ENCODE measurements at places on chromosomes 2 and 18. TPM values are rescaled to one million over a fixed set of nuclear protein-coding genes. Genes with fewer than 3 reads are reported as not detected.

C2orf81 gene
- 3.7 TPM for total RNA-seq

DSG2 gene
- 11.0 TPM for total RNA-seq

UGT1A3 gene
- not detected for total RNA-seq

PKDCC gene
- total RNA-seq: 52.9 TPM

SOWAHC gene
- total RNA-seq: 5.0 TPM

CRYBA2 gene
- total RNA-seq: not detected

PROM2 gene
- total RNA-seq: 0.17 TPM

RAB6C gene
- total RNA-seq: not detected

GLB1L gene
- total RNA-seq: 12.9 TPM

FBXO48 gene
- total RNA-seq: 0.30 TPM

NMUR1 gene
- total RNA-seq: not detected

OTOF gene
- not detected for total RNA-seq

SERPINE2 gene
- total RNA-seq: 14.0 TPM

FAP gene
- 40.7 TPM for total RNA-seq

TDRD15 gene
- total RNA-seq: not detected

PAX8 gene
- 0.17 TPM for total RNA-seq

BCL11A gene
- 0.15 TPM for total RNA-seq

TRIM54 gene
- total RNA-seq: not detected

ZNF516 gene
- total RNA-seq: 19.3 TPM

CKAP2L gene
- total RNA-seq: 19.8 TPM

SPHKAP gene
- total RNA-seq: not detected

PARD6G gene
- total RNA-seq: 3.0 TPM

CLEC4F gene
- total RNA-seq: not detected

AGAP1 gene
- 4.6 TPM for total RNA-seq

CARF gene
- 2.7 TPM for total RNA-seq

BBS5 gene
- total RNA-seq: 4.6 TPM

HRH4 gene
- total RNA-seq: not detected

C2orf66 gene
- not detected for total RNA-seq

ATP6V1C2 gene
- total RNA-seq: not detected

FEV gene
- total RNA-seq: not detected

KCNJ3 gene
- total RNA-seq: not detected

FBXO15 gene
- 0.34 TPM for total RNA-seq

IL37 gene
- total RNA-seq: not detected

ZNF804A gene
- total RNA-seq: 3.7 TPM

ZNF2 gene
- 2.5 TPM for total RNA-seq

CHRNG gene
- total RNA-seq: not detected

SP140 gene
- 2.0 TPM for total RNA-seq

RGPD4 gene
- not detected for total RNA-seq

EMILIN1 gene
- total RNA-seq: 191 TPM

MTCL1 gene
- 14.3 TPM for total RNA-seq

ARHGAP15 gene
- total RNA-seq: not detected

PIEZO2 gene
- 1.3 TPM for total RNA-seq

LAMA1 gene
- total RNA-seq: 6.2 TPM

EVX2 gene
- not detected for total RNA-seq

ELOA2 gene
- total RNA-seq: not detected

FAHD2A gene
- 32.8 TPM for total RNA-seq

TMEM169 gene
- 0.45 TPM for total RNA-seq

PLEK gene
- not detected for total RNA-seq

ACKR3 gene
- 0.15 TPM for total RNA-seq

TP53I3 gene
- 52.5 TPM for total RNA-seq

KCNE4 gene
- total RNA-seq: 2.0 TPM

PXDN gene
- total RNA-seq: 153 TPM
